Spinal cord (tissue), 10 donors: ENCODE measurements at places on chromosomes 7 and 10. TPM values are rescaled to one million over a fixed set of nuclear protein-coding genes. Genes with fewer than 3 reads are reported as not detected.

SLC18A3 gene
- polyA plus RNA-seq = 19.9 TPM

WEE2 gene
- polyA plus RNA-seq = 0.57 TPM

PKD2L1 gene
- 0.41 TPM for polyA plus RNA-seq

FAM25A gene
- polyA plus RNA-seq = not detected

ZNF804B gene
- 0.96 TPM for polyA plus RNA-seq

TEX36 gene
- polyA plus RNA-seq = not detected

EPDR1 gene
- 36.6 TPM for polyA plus RNA-seq

HHEX gene
- polyA plus RNA-seq = 8.8 TPM

KIAA1217 gene
- 15.4 TPM for polyA plus RNA-seq

GRCh38 chr10:111370101-111370500, 293.3 kb downstream of the ADRA2A start:
- no peaks in the 10 kb centered on the region for H3K27me3 ChIP-seq
- DNase-seq = no peak
- H3K4me1 ChIP-seq = no peaks in the 10 kb centered on the region
- no peak overlapping the region for H3K4me3 ChIP-seq
- H3K36me3 ChIP-seq = no peaks in the 10 kb centered on the region
- no peak overlapping the region for H3K27ac ChIP-seq

- H3K36me3 ChIP-seq = no peaks in the 10 kb centered on the region
- DNase-seq = no peak
- H3K27ac ChIP-seq = no peak overlapping the region
- no peak overlapping the region for H3K4me3 ChIP-seq
- H3K4me1 ChIP-seq = peaks cover 4% of the 10 kb centered on the region
Measured at GRCh38 chr7:104883248-104883717, 130.7 kb upstream of the KMT2E start.

DNA sequence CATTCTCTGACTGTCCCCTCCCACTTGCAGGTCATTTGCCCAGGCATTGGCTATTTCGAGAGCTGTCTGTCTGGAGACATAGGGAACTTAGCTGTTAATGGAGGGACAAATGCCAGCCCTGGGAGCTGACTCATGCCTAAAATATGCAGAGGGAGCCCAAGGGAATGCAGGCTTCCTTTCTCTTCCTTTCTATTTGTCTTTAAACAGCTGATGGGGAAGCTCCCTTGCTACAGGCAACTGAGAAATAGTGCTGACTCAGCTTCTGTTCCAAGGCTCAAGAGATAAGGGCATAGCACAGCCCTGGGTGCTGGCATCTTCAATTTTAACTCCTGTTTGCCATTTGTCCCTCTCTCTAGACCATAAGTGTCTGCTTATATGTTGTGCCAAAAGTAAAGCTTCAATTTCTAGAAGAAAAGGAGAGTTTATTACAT, 82.7 kb upstream of the C1GALT1 start:
- DNase-seq = peak; percentile 52
- no peak overlapping the region for H3K4me3 ChIP-seq
- H3K27ac ChIP-seq = no peak overlapping the region
- peaks cover 9% of the 10 kb centered on the region for H3K4me1 ChIP-seq
- no peaks in the 10 kb centered on the region for H3K27me3 ChIP-seq

- no peak for DNase-seq
- peaks cover 38% of the 10 kb centered on the region for H3K36me3 ChIP-seq
- H3K4me3 ChIP-seq = peak overlapping the region; percentile 98
- no peaks in the 10 kb centered on the region for H3K27me3 ChIP-seq
Measured at GRCh38 chr7:99559175-99559915, 903 bp downstream of the ZNF655 start.

DNA sequence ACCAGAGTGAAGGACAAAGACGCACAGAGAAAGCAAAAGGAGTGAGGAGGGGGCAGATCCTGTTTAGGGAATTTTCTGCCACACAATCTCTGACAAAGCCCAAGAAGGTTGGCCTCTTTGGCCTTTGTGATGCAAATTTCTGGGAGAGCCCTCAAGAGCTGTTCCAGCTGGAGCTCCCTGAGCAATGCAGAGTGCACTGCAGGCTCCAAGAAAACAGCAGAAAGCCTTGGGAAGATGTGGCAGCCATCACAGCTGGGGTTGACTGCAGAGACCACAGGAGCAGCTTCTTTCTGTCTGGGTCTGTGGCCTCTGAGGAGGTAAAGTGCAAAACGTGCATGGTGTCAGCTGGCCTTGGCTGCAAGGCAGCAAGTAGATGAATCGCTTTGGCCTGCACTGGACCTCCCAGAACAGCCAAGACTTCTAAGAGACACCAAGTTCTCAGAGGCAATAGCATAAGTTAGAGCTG, 200.2 kb downstream of the ELMO1 start:
- H3K36me3 ChIP-seq = no peaks in the 10 kb centered on the region
- no peak for DNase-seq
- H3K4me1 ChIP-seq = peaks cover 4% of the 10 kb centered on the region
- no peak overlapping the region for H3K27ac ChIP-seq

GRCh38 chr10:30974773-30975415, 56.8 kb downstream of the ZNF438 start:
- H3K36me3 ChIP-seq = no peaks in the 10 kb centered on the region
- H3K27me3 ChIP-seq = no peaks in the 10 kb centered on the region
- H3K27ac ChIP-seq = no peak overlapping the region
- no peak overlapping the region for H3K4me3 ChIP-seq
- no peak for DNase-seq
- H3K4me1 ChIP-seq = no peaks in the 10 kb centered on the region

GRCh38 chr10:97400665-97401454, at the start of gene RRP12:
Gene RRP12, minus strand, starts transcription at chr10:97401340. Its CDS starts 109 bp downstream, at chr10:97401231.
- peaks cover 17% of the 10 kb centered on the region for H3K4me1 ChIP-seq
- peak; percentile 100 for DNase-seq
- no peaks in the 10 kb centered on the region for H3K27me3 ChIP-seq
- peaks cover 9% of the 10 kb centered on the region for H3K36me3 ChIP-seq
- peak within 1 kb of the TSS; percentile 88 for H3K4me3 ChIP-seq
- H3K27ac ChIP-seq = peak within 1 kb of the TSS; percentile 54

- H3K4me3 ChIP-seq = no peak overlapping the region
- H3K27me3 ChIP-seq = no peaks in the 10 kb centered on the region
- peaks cover 23% of the 10 kb centered on the region for H3K36me3 ChIP-seq
- DNase-seq = no peak
Measured at GRCh38 chr10:132543916-132544743, 6.5 kb downstream of the INPP5A start.

DNA sequence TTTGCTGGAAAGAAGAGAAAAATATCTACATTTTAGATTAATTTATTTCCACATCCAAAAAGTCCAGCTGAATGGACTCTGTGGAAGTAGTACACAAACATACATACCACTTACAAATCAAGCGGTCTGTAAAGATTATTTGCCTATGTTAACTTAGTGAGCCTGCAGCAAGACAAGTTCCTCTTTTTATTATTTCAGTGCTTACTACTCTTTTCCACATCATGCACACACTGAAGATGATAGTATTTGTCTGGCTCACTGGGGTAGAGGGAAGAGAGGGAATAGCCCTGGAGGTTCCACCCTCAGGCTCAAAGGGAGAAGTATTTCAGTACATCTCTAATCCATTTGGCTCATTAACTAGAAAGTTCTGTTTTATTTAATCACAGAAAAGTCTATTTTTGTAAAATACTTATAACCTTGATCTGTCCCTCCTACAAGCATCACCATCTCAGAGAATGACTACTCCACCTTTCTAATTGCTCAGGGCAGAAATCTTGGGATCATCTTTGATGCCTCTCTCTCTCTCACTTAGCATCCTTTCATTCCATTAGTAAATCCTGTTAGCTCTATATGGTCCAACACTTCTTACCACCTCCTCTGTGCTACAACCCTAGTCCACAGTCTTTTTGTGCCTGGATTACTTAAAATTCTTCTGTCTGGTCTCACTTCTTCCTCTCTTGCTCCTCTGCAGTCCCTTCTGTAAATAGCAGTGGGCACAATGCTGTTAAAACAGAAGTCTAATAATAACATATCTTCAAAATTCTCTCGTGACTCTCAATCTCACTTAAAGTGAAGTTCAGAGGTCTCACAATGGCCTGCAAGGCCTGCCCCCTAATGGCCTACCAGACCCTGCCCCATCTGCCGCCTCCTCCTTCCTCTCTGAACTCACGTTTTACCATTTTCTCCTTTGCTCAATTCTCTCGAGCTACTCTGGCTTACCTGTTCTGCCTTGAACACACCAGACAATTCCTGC, 64.3 kb upstream of the CCDC6 start:
- H3K27ac ChIP-seq = no peak overlapping the region
- no peaks in the 10 kb centered on the region for H3K27me3 ChIP-seq
- H3K4me1 ChIP-seq = no peaks in the 10 kb centered on the region
- H3K36me3 ChIP-seq = no peaks in the 10 kb centered on the region
- no peak overlapping the region for H3K4me3 ChIP-seq

GRCh38 chr10:8323428-8324054, 269.1 kb downstream of the GATA3 start:
- H3K4me3 ChIP-seq = no peak overlapping the region
- no peak for DNase-seq
- H3K27ac ChIP-seq = no peak overlapping the region
- no peaks in the 10 kb centered on the region for H3K36me3 ChIP-seq

DNA sequence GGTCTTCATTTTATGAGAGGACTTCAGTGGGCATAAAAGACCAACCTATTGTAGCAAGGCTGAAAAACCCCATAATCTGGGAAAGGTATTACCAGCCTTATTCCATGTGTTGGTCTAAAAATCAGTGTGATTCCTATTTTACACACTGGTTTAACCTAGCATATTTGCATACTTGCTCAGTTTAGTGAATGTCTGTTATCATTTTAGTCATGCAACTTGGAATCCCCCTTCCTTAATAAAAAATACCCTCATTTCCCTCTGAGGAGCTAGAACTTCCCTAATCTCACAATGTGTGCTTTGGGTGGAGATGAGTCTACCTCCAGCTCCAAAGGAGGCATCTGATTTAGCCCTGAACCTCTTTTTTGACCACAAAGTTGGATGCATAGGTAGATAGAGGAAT, 312.8 kb upstream of the SORCS1 start:
- no peaks in the 10 kb centered on the region for H3K27me3 ChIP-seq
- H3K4me3 ChIP-seq = no peak overlapping the region
- H3K27ac ChIP-seq = no peak overlapping the region
- H3K36me3 ChIP-seq = no peaks in the 10 kb centered on the region

DNA sequence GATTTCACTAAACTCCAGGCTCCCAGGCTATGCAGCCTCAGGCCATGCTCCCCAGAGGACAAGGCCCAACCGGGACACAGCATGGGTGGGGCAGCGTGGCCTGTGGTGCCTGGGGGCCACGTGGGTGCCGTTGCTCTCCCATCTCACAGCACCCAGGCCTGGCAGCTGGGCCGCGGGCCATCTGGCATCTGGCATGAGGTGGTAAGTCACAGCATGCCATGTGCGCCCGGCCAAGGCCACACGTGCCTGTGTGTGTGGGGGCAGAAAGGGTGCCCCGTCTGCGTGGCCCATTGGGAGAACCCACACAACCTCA, 204.1 kb downstream of the EBF3 start:
- peaks cover 6% of the 10 kb centered on the region for H3K27me3 ChIP-seq
- H3K27ac ChIP-seq = no peak overlapping the region
- H3K36me3 ChIP-seq = peaks cover 5% of the 10 kb centered on the region
- no peak for DNase-seq
- H3K4me3 ChIP-seq = no peak overlapping the region

- H3K27ac ChIP-seq = no peak overlapping the region
- H3K27me3 ChIP-seq = no peaks in the 10 kb centered on the region
- no peaks in the 10 kb centered on the region for H3K36me3 ChIP-seq
- DNase-seq = peak; percentile 14
Measured at GRCh38 chr7:21568762-21569161, 25.9 kb downstream of the DNAH11 start.

DNA sequence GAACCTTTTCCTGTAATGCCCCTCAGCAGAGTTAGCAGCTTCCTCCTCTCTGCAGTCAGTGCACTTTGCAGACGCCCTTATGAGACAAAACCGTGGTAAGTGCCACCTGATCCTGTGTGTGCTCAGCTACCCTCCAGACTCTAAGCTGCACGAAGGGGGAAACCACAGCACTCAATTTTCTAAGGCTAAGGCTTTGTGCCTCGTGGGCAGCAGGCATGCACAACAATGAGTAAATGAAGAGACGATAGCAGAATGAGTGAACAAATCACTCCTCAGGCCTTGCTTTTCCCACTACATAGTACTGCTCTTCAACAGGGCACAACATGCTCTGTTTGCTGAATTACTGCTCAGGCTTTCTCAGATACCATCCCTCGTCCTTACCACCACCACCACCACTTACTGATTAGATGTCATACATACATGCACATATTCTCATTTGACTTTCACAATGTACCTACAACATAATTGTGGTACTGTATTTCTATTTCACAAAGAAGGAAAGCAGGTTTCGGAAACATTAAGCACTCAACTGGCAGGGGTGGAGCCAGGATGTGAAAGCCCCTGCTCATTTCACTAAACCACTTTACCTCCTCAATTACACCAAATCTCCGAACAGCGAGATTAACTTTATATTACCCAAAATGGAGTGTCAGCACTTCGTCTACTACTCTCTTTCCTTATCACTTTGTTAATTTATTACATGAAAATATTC, 85.4 kb downstream of the ICA1 start:
- no peak for DNase-seq
- no peaks in the 10 kb centered on the region for H3K36me3 ChIP-seq
- H3K27me3 ChIP-seq = no peaks in the 10 kb centered on the region
- H3K4me1 ChIP-seq = no peaks in the 10 kb centered on the region
- H3K27ac ChIP-seq = no peak overlapping the region

GRCh38 chr10:1274701-1275544, 218.7 kb downstream of the WDR37 start:
- H3K36me3 ChIP-seq = peaks cover 13% of the 10 kb centered on the region
- no peak for DNase-seq
- no peak overlapping the region for H3K4me3 ChIP-seq
- H3K27ac ChIP-seq = no peak overlapping the region
- H3K4me1 ChIP-seq = peaks cover 12% of the 10 kb centered on the region
- no peaks in the 10 kb centered on the region for H3K27me3 ChIP-seq

DNA sequence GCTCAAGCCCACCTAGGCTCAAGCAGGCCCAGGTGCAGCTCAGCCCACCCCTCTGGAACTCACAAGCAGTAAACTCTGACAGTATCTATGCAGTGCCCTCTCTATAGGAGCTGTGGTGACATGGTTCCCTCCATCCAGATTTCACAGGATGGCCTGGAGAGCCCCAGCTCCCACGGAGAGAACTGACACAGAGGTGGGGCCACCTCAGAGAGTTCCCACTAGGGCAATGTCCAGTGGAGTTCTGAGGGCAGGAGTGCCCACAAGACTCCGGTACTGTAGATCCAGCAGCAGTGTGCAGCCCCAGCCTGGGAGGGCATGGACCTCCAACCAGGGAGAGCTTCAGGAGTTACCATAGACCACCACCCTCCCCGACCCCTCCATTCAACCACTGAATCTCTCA, 37.3 kb upstream of the CNPY1 start:
- peaks cover 4% of the 10 kb centered on the region for H3K4me1 ChIP-seq
- H3K27me3 ChIP-seq = no peaks in the 10 kb centered on the region
- H3K36me3 ChIP-seq = no peaks in the 10 kb centered on the region
- no peak overlapping the region for H3K27ac ChIP-seq

DNA sequence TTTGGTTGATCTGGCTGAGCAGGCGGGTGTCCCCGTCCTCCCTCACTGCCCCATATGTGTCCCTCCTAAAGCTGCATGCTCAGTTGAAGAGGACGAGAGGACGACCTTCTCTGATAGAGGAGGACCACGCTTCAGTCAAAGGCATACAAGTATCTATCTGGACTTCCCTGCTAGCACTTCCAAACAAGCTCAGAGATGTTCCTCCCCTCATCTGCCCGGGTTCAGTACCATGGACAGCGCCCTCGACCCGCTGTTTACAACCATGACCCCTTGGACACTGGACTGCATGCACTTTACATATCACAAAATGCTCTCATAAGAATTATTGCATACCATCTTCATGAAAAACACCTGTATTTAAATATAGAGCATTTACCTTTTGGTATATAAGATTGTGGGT, 26.9 kb upstream of the TRIM56 start:
- no peak overlapping the region for H3K4me3 ChIP-seq
- no peak overlapping the region for H3K27ac ChIP-seq
- H3K27me3 ChIP-seq = peaks cover 14% of the 10 kb centered on the region
- peak; percentile 7 for DNase-seq
